A172 (cell line): ENCODE measurements at places on chromosomes 7 and 10. TPM values are rescaled to one million over a fixed set of nuclear protein-coding genes. Genes with fewer than 3 reads are reported as not detected.

DNA sequence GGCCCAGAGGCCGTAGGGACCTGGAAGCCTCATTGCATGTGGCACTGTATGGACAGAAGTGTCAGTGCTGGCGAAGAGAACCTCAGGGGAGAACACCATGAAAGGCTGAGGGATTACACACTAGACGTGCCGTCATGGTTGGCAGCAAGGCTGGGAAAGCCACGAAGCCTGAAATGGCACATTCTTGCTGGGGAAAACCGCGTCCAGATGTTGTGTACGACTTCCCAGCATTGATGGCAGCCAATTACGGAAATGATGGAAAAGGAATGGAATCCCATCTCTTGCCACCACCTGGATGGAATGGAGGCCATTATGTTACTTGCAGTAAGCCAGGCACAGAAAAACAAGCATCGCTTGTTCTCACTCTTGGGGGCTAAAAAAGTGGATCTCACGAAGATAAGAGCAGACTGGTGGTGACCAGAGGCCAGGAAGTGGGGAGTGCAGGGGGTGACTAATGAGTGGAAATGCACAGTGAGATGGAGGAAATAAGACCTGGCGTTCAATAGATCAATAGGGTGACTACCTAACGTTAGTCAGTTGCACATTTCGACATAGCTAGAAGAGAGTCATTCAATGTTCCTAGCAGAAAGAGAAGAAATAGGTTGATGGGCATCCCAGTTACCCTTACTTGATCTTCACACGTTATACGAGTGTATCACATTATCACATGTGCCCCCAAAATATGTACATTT, 14.6 kb upstream of the PWWP2B start:
- no peak for DNase-seq

DNA sequence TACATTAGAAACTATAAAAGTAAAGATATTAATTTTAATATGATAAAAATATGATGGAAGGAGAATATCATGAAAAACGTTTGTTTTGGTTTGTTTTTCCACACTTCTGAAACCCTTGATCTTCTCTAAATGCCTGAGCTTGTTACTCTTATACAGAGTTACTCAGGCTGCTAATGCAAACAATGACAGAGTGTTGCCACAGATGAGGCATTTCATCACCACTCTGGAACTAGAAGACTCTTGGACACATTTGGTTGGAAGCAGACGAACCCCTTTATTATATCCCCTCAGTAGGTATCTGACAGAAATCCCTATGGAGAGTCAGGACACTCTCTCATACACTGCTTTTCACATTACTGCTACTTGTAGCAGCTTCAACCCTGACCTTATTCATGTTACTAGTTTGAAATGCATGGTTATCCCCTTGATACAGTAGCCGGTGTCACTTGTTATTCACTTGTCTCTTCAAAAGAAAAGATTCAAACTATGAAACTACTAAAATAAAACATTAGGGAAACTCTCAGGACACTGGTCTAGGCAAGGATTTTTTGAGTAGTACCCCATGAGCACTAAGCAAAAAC, 66.9 kb downstream of the SEMA3C start:
- DNase-seq, result no peak

DNA sequence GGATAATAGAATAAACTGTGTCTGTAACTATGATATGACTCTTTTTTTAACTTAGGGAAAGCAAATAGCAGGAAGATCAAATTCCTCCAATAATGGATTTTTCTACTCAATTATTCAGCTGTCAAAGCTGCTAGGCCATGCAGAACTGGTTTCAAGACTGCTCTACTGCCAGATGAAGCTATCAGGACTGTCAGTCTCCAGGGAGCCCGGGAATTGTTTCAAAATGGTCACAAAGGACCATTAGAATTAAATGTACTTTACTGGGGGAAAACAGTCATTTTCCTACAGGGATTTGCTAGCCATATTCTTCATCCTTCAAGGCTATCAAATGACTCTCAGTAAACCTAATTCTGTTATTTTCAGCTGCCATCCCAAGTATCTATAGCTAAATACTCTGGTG, 276.3 kb downstream of the LHFPL3 start:
- no peak for DNase-seq

DNA sequence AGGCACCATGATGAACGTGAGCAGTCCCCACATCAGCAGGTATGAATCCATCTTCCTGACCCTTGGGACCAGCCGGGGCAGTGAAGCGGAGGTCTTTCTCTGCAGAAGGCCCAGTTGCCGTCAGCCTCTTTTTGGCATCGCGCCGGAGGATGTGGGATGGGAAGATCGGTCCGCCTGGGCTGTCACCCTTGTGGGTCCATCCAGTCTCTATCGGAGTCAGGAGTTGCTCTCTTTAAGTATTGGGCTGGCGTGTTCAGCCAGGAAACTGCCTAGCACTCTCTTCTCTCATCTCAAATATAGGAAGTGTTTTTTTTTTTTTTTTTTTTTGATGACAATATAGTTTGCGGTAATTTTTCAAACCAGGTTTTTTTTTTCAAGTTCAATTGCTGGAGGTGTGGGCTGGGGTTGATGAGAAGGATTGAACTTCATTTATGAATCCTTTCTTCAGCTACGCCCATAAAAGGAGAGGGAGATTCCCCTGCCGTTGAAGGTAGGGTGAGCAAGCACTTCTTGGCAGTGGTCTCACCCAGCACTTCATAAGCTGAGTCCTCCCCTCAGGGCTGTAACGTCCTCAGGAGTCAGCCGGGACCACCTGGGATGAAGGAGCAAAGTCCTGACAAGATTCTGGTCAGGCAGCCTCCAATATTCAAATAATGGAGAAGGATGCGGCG, at the start of gene IL2RA:
Gene IL2RA, minus strand, starts transcription at position 267 of the 671 bp plus-strand sequence. Its CDS starts 216 bp downstream, at position 51.
- DNase-seq, result no peak

DNA sequence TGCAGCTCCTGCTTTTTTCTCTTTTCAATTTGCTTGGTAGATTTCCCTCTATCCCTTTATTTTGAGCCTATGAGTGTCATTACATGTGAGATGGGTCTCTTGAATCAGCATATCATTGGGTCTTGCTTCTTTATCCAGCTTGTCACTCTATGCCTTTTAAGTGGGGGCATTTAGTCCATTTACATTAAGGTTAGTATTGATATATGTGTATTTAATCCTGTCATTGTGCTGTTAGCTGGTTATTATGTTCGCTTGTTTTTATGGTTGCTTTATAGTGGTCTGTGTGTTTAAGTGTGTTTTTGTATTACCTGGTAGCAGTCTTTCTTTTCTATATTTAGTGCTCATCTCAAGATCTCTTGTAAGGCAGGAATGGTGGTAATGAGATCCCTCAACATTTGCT, 17.0 kb downstream of the GIMAP7 start:
- DNase-seq, result no peak

DNA sequence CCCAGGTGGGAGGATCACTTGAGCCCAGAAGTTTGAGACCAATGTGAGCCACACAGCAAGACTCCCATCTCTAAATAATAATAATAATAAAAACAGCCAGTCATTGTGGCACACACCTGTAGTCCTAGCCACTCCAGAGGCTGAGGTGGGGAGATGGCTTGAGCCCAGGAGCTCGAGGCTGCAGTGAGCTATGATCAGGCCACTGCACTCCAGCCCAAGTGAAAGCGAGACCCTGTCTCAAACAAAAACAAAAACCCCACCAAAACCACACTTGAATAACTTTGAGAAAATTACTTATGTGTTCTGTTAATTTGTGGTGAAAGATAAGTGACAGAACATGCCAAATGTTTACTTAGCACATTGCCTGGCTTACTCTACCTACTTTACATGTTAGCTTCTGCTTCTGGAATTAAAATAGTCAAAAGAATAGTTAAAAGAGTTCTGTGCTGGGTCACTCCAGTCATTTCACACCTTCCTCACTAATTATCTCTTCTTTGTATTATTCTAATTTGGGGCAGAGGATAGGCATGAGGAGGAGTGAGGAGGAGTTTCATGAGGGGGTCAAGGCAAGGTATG, 9.8 kb downstream of the TMEM60 start:
- DNase-seq, result no peak

DNA sequence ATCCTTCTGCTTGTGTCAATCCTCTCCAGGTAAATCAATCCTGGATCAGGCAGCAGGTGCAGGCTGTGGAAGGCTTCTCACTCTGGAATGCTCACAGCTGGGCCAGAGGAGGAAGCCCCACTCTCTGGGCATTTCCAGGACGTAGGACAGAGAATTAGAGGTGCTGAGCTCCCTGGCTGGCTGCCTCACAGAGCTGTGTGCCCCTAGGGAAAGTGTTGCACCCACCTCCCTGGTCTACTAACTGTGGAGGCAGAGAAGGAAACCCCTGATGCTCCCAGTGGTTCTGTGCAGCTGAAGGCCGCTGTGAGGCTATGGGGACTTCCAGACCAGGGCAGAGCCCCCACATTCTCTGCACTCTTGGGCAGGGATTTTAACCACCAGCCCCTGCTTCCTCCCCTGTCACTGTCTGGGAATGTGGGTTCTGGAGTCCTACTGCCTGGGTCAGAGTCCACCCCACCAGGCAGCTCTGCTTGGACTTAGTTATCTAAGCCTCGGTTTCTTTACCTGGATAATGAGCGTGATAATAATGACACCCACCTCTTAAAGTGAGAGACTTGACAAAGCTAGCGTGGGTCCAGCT, 73.5 kb upstream of the EEPD1 start:
- DNase-seq, result no peak

GRCh38 chr7:114364151-114364550, 50.5 kb upstream of the FOXP2 start:
- no peak for DNase-seq

DNA sequence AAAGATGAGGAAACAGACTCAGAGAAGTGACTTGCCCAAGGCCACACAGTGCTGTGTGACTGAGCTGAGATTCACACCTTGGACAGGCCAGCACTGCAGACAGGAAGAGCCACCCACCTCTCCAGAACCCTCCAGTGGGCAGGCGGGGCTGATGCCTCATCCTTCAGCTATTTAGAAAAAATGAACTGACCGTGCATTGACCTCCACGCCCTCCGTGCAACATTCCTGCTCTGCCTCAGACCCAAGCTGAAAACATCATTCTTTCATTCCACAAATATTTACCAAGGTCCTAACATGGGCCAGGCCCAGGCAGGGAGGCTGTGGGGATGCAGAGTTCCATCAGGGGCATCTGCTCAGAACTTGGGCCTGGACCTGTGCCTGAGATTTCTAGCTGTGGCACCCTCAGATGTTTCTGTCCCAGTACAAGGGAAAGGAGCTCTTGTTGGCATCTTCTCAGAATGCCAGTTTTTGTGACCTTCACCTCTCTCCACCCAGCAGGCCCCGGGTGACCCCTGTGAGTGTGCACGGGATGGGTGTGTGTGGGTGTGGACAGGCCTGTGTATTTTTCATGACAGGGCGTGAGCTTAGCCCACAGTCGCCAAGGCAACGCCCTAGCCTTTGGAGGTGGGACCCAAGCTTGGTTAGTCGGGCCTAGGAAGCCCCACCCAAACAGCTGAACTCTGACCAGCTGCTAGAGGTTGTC, 6.5 kb downstream of the VSIR start:
- peak; percentile 99 for DNase-seq

Gene CRHR2
- total RNA-seq, result not detected in 2 replicates

DNA sequence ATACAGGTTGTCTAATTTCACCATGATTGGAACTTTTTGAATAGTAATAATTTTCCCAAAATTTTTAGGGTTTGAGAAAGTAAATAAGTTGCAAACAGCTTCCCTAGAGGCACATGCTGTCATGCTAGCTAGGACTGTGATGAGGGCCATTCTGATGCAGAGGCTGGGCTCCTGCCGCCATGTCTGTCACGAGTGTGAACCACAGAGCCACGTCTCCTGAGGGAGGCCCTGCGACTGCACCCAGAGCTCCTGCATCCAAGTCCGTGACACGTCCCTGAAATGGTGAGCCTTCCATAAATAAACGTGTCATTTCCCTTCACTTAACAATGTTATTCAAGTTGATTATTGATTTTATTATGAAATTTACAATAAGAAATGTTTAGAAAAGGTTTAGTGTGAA, 40.0 kb downstream of the C10orf120 start:
- DNase-seq, result no peak

DNA sequence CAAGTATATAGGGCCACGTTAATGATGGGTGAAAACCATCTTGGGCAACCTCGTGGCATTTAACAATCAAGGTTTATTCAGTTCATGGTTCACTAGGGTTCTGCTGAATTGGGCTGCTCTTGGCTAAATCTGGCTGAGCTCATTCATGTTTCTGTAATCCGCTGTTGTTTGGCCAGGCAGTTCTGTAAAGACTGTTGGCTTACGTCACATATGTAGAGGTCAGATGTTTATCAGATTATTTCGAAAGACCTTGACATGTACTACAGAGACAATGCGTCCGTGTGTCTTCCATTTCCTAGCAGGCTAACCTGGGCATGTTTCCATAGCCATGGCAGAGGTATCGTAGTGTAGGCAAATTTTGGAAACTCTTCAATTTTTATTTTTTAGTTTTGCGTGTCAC, 190.0 kb upstream of the ZWINT start:
- DNase-seq, result no peak
